ENCODE measurements at places on chromosomes 1 and 21. TPM values are rescaled to one million over a fixed set of nuclear protein-coding genes. Genes with fewer than 3 reads are reported as not detected.

The CYP4Z1 gene
- 0.41 TPM for total RNA-seq

The MTF1 gene
- total RNA-seq = 2.0 TPM

The SWT1 gene
- 59.5 TPM for total RNA-seq

The EFNA3 gene
- total RNA-seq = 9.8 TPM

The OR2L5 gene
- 0.41 TPM for total RNA-seq

The KISS1 gene
- total RNA-seq = not detected

The LCE1D gene
- not detected for total RNA-seq

The BEND5 gene
- 18.8 TPM for total RNA-seq

The AMY1C gene
- total RNA-seq = not detected

The SYCP1 gene
- not detected for total RNA-seq

The CD34 gene
- total RNA-seq = 0.82 TPM

The RPS6KA1 gene
- total RNA-seq = 3.3 TPM

The KRTAP19-1 gene
- total RNA-seq = not detected

The C1orf87 gene
- total RNA-seq = not detected

The IGSF9 gene
- total RNA-seq = 5.3 TPM

The IFI6 gene
- 45.2 TPM for total RNA-seq

The RPE65 gene
- total RNA-seq = 0.41 TPM

The GPR25 gene
- not detected for total RNA-seq

The UBXN10 gene
- total RNA-seq = 3.3 TPM

The PRKACB gene
- total RNA-seq = 849 TPM

The ASCL5 gene
- total RNA-seq = not detected

The SIM2 gene
- not detected for total RNA-seq

The LCE2A gene
- not detected for total RNA-seq

The RIIAD1 gene
- total RNA-seq = 9.8 TPM

The HFM1 gene
- total RNA-seq = 69.3 TPM

The HES2 gene
- not detected for total RNA-seq

The PPCS gene
- total RNA-seq = 24.1 TPM

The CLK2 gene
- total RNA-seq = 25.3 TPM

The OR2W3 gene
- total RNA-seq = 2.9 TPM

The DLGAP3 gene
- total RNA-seq = 3.3 TPM

Measured in frontal cortex (tissue), 4 donors.